ENCODE measurements at places on chromosomes 4 and X. TPM values are rescaled to one million over a fixed set of nuclear protein-coding genes. Genes with fewer than 3 reads are reported as not detected.
A peak's percentile ranks its signal among the peaks of the same experiment; 100 is the strongest.

DNA sequence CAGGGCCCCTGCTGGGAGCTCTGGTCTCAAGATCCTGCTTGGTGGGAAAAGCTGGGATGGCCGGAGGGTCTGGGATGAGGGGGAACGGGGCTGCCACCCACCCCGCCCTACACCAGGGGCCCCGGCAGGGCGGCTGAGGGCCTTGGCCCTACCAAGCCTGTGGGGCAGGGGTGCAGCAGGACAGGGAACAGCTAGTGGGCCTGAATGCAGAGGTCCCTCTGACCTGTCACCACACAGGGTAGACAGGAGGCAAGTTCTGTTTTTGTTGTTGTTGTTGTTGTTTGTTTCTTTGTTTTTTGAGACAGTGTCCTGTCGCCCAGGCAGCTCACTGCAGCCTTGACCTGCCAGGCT is 332 bp upstream of the RENBP start:
- peaks cover 9% of the 10 kb centered on the region for H3K36me3 ChIP-seq
- peak overlapping the region; percentile 78 for H3K4me3 ChIP-seq
- no peak overlapping the region for H3K27ac ChIP-seq

- H3K4me1 ChIP-seq = no peaks in the 10 kb centered on the region
- no peak overlapping the region for H3K4me3 ChIP-seq
- H3K27me3 ChIP-seq = no peaks in the 10 kb centered on the region
- H3K27ac ChIP-seq = no peak overlapping the region
- DNase-seq = no peak
- no peaks in the 10 kb centered on the region for H3K36me3 ChIP-seq
These were observed 38.8 kb downstream of the GAB1 start for GRCh38 chr4:143375326-143376073.

GRCh38 chr4:38495446-38495845 is 168.6 kb upstream of the KLF3 start:
- H3K4me3 ChIP-seq = no peak overlapping the region
- no peak overlapping the region for H3K27ac ChIP-seq
- no peaks in the 10 kb centered on the region for H3K36me3 ChIP-seq
- DNase-seq = no peak
- peaks cover 36% of the 10 kb centered on the region for H3K4me1 ChIP-seq

DNA sequence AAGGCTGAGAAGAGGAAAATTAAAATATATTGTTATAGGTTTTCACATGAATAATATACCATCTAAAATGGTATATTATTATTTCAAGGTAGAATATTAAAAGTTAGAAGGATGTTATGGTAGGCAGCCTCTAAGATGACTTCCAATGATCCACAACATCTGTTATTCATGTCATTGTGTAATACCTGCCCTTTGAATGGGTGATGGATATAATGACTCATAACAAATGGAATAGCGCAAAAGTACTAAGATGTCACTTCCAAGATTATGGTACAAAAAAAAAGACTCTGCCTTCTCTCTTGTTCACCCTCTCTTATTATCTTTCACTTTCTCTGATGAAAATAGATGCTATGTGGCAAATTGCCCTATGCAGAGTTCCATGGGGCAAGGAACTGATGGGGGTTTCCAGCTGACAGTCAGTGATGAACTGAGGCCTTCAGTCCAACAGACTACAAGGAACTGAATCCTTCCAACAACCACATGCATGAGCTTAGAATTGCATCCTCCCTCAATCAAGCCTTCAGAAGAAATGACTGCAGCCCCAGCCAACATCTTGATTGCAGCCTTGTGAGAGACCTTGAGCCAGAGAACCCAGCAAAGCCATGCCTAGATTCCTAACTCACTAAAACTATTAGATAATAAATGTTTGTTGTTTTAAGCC is 57.7 kb downstream of the HS6ST2 start:
- DNase-seq = no peak
- no peak overlapping the region for H3K27ac ChIP-seq
- no peak overlapping the region for H3K4me3 ChIP-seq
- no peaks in the 10 kb centered on the region for H3K27me3 ChIP-seq
- H3K4me1 ChIP-seq = no peaks in the 10 kb centered on the region

- H3K4me1 ChIP-seq = peaks cover 3% of the 10 kb centered on the region
- no peaks in the 10 kb centered on the region for H3K27me3 ChIP-seq
- H3K36me3 ChIP-seq = no peaks in the 10 kb centered on the region
- H3K4me3 ChIP-seq = no peak overlapping the region
These were observed 51.0 kb upstream of the NHSL2 start for GRCh38 chrX:71859637-71860036.

- H3K4me3 ChIP-seq = no peak overlapping the region
- no peaks in the 10 kb centered on the region for H3K4me1 ChIP-seq
- no peak overlapping the region for H3K27ac ChIP-seq
- DNase-seq = no peak
- peaks cover 2% of the 10 kb centered on the region for H3K27me3 ChIP-seq
These were observed 29.3 kb downstream of the SH3RF1 start for GRCh38 chr4:169241464-169241863.

DNA sequence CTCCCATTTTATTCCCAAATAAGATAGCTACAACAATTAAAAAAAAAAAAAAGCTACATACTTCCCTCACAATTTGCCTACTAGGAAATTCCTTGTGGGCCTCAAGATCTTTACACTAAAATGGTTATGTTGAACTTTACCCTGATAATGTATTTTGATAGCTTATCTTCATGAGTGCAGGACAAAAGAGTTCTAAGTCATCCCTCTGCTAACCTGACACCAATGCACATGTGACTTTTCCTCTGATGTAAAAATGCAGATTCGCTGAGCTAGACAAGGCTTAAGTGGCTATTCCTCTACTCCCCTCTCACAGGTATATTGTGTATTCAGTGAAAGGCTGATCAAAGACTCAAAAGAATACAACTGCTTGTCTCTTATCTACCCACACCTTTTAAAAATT is 22.5 kb downstream of the ELF2 start:
- H3K27ac ChIP-seq = no peak overlapping the region
- no peak for DNase-seq
- no peak overlapping the region for H3K4me3 ChIP-seq
- H3K27me3 ChIP-seq = peaks cover 2% of the 10 kb centered on the region

GRCh38 chr4:127632420-127633403 is at the start of gene INTU:
INTU (plus strand) TSS chr4:127632957; CDS start chr4:127633035, 78 bp downstream.
- DNase-seq = no peak
- no peak within 1 kb of the TSS for H3K27ac ChIP-seq
- H3K27me3 ChIP-seq = peaks cover 37% of the 10 kb centered on the region
- H3K36me3 ChIP-seq = no peaks in the 10 kb centered on the region
- peak within 1 kb of the TSS; percentile 82 for H3K4me3 ChIP-seq

- H3K36me3 ChIP-seq = no peaks in the 10 kb centered on the region
- H3K27me3 ChIP-seq = no peaks in the 10 kb centered on the region
- peaks cover 3% of the 10 kb centered on the region for H3K4me1 ChIP-seq
- H3K27ac ChIP-seq = peak overlapping the region; percentile 94
- no peak for DNase-seq
These were observed 10.1 kb downstream of the GDPD2 start for GRCh38 chrX:70432936-70433847.

GRCh38 chr4:55158957-55159356 is 33.6 kb upstream of the KDR start:
- H3K4me3 ChIP-seq = no peak overlapping the region
- DNase-seq = no peak
- no peaks in the 10 kb centered on the region for H3K36me3 ChIP-seq

GRCh38 chr4:182189103-182189878 is 53.9 kb upstream of the TENM3 start:
- H3K27ac ChIP-seq = no peak overlapping the region
- H3K27me3 ChIP-seq = no peaks in the 10 kb centered on the region
- H3K4me3 ChIP-seq = no peak overlapping the region
- no peaks in the 10 kb centered on the region for H3K4me1 ChIP-seq
- no peaks in the 10 kb centered on the region for H3K36me3 ChIP-seq

DNA sequence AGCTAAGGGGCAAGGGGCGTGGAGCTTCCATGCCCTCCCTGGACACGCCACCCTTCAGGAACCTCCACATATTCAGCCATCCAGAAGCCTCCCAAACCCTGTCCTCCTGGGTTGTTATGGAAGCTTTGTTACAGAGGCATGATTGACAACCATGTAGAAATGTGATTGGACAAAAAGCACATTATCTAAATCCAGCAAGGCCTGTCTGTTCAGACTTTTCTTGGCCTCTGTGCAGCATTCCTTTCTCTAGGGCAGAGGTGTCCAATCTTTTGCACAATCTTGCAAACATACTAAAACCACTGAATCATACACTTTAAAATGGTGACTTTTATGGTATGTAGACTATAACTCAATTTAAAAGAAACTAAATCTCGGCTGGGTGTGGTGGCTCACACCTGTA is 12.7 kb downstream of the STEEP1 start:
- H3K27me3 ChIP-seq = no peaks in the 10 kb centered on the region
- H3K4me3 ChIP-seq = no peak overlapping the region
- DNase-seq = no peak
- no peak overlapping the region for H3K27ac ChIP-seq

GRCh38 chr4:125520258-125520990 is 205.7 kb downstream of the FAT4 start:
- no peak overlapping the region for H3K27ac ChIP-seq
- H3K27me3 ChIP-seq = no peaks in the 10 kb centered on the region
- no peak for DNase-seq
- no peak overlapping the region for H3K4me3 ChIP-seq
- H3K4me1 ChIP-seq = no peaks in the 10 kb centered on the region

DNA sequence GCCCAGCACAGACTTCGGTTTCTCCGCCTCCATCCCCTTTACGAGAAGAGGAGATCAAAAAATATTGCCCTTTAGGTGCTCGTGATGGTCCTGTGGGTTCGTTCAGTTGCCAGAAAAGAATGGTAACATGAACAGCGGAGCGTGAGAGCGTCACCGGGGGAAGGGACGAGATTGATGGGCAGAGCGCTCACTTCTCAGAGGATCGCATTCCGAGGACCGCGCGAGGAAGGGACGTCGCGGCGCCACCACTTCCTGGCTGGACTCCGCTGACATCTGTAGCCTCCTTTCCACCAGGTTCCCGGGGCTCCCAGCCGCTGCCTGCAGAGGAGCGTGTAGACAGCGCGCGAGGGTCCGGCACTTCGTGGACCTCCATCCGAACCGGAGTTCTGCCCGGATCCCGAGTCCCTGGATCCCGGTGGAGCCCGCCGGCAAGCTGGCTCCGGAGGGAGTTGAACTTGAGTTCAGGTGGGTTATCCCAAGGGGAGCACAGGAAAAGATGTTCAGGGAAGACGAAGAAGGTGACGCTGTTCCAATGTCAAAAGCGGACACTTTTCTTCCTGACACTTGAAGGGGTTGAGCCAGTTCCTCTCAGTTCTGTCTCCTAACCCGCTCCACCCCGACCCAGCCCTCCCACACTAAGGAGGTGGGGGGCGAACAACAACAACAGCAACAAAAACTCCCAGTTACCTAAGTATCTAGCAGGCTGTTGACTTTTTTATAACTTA is 484 bp downstream of the GALNTL6 start:
- H3K36me3 ChIP-seq = peaks cover 2% of the 10 kb centered on the region
- no peak overlapping the region for H3K4me3 ChIP-seq
- DNase-seq = no peak
- peaks cover 3% of the 10 kb centered on the region for H3K4me1 ChIP-seq
- peak overlapping the region; percentile 40 for H3K27ac ChIP-seq
- H3K27me3 ChIP-seq = peaks cover 21% of the 10 kb centered on the region

DNA sequence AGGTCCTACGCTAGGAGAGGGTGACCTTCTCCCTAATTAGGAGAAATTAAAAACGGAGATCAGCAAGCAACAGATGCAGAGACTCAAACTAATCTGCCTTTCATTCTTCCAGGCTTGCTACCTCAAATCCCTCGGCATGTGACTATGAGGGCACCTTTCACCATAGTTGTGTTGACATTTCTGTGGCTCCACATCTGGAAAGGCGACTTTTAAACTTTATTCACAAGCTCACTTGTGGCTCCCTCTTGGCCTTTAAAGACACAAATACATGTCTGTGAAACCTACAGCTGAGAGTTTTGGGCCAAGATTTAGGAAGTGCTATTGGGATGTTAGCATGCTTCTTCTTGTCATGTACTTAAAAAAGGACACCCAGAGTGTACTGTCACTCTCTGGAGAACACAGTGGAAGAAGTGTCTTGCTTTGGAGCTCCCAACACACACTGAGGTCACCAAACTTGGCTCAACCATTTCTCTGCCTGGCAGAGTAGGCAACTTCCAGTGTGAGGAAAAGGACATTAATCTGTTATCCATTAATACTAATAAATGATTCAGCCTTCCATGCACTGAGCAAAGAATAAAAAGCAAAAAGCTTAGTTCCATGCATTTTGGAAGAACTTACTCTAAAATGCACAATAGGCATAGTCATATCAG is 60.1 kb downstream of the LDB2 start:
- no peaks in the 10 kb centered on the region for H3K4me1 ChIP-seq
- no peak overlapping the region for H3K4me3 ChIP-seq
- no peak overlapping the region for H3K27ac ChIP-seq
- peaks cover 11% of the 10 kb centered on the region for H3K27me3 ChIP-seq
- H3K36me3 ChIP-seq = no peaks in the 10 kb centered on the region

DNA sequence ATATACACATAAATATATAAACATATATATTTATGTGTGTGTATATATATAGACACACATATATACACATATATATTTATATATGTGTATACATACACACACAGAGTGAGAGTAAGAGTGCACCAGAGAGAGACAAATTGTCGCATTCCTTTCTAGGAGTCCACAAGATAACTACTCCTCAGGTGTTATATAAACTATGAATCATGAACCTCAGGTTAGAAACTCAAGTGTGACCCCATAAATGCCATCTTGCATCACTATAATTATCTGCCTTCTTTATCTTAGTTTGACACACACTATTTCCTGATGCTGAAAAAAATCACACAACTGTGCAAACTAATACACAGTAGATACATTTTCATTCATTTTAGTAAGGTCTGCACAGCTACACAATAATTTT is 135.2 kb downstream of the PPARGC1A start:
- peaks cover 4% of the 10 kb centered on the region for H3K27me3 ChIP-seq
- DNase-seq = no peak
- no peaks in the 10 kb centered on the region for H3K4me1 ChIP-seq
- no peaks in the 10 kb centered on the region for H3K36me3 ChIP-seq
- H3K27ac ChIP-seq = no peak overlapping the region

DNA sequence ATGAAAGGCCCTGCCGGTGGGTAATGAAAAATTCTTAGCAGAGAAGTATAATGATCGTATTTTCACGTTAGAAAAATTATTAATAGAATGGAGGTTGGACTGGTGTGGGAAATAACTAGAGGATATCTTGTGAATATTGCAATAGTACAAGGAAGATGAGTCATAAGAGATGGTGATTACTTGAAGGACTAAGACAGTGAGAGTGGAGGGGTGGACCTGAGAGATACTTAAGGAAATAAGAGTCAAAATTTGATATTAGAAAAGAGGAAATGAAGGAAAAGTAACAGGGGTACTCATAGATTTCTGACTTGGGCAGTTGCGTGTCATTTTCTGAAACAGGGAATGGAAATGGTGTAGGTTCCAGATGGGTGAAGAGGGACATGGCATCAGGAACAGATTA is 1.7 kb upstream of the USP53 start:
- H3K4me3 ChIP-seq = peak overlapping the region; percentile 92
- no peaks in the 10 kb centered on the region for H3K27me3 ChIP-seq
- no peak for DNase-seq
- H3K27ac ChIP-seq = peak overlapping the region; percentile 0
- peaks cover 3% of the 10 kb centered on the region for H3K36me3 ChIP-seq

Gene TRIM2
- 1.1 TPM for total RNA-seq

Gene GPR101
- total RNA-seq = not detected

Gene ODAPH
- total RNA-seq = not detected

Gene TRMT10A
- 8.7 TPM for total RNA-seq

Gene AFM
- total RNA-seq = not detected

Gene TCEAL9
- total RNA-seq = 1.3 TPM

Gene ZNF280C
- 5.7 TPM for total RNA-seq

Gene ABCG2
- total RNA-seq = 0.73 TPM

Gene HDX
- total RNA-seq = 0.42 TPM

Gene CT47B1
- total RNA-seq = not detected

Gene IL15
- 0.42 TPM for total RNA-seq

Measured in naive thymus-derived CD8-positive, alpha-beta T cell (primary cell).